ENCODE measurements at places on chromosomes 1 and 21.
A peak's percentile ranks its signal among the peaks of the same experiment; 100 is the strongest.

- no peak for DNase-seq
Observed at GRCh38 chr21:28548291-28548690, 444.4 kb downstream of the LTN1 start.

DNA sequence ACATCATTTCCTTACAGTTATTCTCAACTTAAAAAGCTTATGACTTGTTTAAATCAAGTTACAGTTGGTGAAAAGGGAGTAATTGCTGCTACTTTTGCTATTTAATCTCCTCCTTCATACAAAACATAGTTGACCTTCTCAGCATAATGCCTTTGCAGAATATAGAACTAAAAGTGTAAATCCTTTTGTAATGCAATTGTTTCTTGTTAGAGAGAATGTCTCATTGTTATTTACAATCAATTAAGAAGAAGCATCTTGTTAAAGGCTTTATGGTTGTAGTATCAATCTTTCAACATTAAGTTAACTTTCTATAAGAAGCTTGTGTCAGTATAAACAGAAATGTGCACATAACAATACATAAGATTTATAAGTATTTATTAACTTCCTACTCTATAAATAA is 360.7 kb downstream of the BRINP3 start:
- DNase-seq: no peak

DNA sequence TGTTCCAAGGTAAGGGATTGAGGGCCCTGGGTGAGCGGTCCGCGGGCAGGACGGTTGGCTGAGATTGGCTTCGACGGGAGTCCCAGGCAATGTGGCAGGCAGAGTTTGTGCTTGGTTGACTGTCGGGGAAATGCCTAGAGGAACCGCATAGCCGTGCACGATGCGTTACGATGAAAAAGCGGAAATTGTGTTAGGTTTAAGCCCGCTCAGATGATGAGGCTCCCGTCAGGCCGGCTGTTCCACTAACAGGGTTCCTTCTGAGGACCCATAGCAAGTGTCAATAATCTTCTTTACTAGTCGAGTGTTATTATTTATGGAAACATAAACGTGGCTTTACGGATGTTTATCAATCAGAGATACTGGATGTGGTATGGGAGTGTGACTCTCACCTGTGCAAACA is 117.8 kb upstream of the COL6A1 start:
- DNase-seq: no peak

DNA sequence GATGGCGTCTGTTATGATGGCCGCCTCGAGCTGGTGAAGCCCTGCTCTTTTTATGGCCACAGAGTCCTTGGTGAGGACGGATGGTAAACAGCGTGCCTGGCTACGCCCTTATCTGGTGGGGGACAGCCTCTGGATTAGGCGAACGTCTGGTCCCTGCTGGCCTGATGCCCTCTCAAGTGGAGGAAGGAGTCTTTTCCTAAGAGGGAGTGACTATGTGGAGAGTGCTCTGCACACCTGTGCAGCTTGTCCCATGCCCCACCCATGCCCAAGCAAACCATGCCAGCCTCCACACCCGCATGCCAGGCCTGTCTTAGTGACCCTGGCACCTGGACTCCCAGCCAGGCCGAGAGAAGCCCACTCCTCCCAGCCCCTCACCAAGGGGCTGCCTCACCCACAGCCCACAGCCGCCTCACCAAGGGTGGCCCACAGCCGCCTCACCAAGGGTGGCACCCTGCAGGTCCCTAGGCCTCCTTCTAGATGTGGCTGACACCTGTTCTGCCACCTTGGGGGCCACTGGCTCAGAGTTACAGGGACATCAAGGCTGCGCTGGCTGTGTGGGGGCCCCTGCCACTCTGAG is 40.2 kb downstream of the WNT9A start:
- no peak for DNase-seq

DNA sequence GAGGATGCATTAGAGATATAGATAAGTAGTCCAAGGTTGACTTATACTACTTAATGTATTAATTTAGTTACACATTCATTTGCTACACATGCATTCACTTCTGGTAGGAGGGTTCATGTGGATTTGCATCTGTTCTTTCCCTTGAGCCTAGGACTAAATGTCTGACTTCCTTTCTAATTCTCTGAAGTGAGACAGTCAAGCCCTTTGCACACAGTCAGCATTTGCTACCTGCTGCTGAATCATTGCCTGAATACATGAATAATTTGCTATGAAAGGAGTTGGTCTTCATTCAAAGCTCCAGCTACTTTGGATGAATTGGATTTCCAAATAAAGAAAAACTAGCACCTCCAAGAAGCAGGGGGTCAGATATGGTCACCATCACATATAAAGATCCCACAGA is 154.8 kb upstream of the DAB1 start:
- DNase-seq: no peak

DNA sequence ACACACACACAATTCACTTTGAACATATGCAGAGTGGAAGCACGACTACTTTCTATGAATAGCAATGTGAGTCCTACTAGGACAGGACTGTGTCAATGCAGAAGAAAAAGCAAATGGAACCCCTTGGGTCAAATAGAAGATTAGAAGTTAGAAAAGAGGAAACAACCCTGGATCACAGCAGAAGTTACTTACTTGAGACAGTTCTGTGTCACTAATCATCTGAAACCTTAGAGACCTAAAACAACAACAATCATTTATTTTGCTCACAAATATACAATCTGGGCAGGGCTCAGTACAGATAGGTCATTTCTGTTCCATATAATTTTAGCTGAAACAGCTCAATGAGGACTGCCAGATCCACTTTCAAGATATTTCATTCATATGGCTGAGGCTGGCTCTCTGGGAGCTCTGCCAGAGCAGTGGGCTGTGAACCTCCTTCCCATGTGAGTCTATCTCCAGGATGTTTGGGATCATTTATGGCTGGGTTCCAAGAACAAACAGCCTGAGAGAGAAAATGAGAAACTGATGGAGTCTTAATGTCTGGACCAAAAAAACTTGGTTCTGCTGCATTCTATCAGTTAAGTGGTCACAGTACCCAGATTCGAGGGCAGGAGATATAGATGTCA is 42.5 kb upstream of the IL10 start:
- no peak for DNase-seq

GRCh38 chr1:37177230-37177864 is 143.0 kb upstream of the GRIK3 start:
- DNase-seq: peak; percentile 3

- no peak for DNase-seq
Observed at GRCh38 chr1:91650764-91651163, 150.1 kb downstream of the CDC7 start.

GRCh38 chr1:232965912-232966217 is 15.5 kb downstream of the NTPCR start:
- no peak for DNase-seq

DNA sequence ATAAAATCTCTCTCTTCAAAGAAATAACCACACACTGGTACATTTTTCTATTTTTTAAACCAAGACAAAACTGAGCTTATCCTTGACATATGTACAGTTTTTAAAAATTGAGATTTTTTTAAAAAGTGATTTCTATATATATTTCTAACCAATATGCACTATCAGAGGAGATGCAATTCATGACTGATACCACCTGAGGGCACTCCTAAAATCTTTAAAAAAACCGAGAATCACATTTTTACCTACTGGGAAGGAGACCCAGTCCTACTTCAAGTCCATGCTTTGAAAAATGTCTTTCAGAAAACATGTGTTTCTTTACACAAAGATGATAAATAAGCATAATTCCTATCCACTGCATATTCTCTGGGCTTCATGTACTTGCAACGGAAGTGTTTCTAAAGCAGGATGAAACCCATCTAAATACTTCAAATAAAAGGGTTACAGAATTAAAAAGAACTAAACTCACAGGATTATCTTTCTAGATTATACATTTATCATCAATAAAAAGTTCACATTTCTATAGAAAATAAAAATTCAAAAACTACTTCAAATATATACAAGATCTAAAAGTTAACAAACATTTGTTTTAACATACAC is 98.6 kb downstream of the ENAH start:
- DNase-seq: no peak

GRCh38 chr1:205056188-205056611 is 13.2 kb downstream of the CNTN2 start:
- no peak for DNase-seq

- no peak for DNase-seq
Observed at GRCh38 chr1:20454004-20454403, 32.0 kb downstream of the CAMK2N1 start.

DNA sequence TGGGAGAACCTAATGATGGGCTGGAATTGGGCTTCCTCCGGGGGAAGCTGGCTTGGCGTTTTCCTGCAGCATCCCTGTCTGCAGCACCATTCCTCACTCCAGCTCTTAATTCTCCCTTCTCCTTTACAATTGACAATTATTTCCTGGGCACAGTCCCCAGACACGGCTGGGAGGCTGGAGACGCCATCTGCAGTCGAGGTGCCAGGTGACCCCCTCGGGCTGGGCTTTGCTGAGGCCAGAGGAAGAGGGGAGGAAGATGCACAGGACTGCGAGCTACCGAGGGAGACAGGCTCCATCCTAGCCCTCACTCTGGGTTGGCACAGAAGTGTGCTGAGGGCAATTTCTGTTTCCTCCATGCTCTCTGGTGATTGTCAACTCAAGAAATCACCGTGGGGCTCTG is 453.8 kb downstream of the PTPRU start:
- DNase-seq: no peak

- DNase-seq: no peak
Observed at GRCh38 chr1:236030534-236030933, 34.4 kb downstream of the NID1 start.

DNA sequence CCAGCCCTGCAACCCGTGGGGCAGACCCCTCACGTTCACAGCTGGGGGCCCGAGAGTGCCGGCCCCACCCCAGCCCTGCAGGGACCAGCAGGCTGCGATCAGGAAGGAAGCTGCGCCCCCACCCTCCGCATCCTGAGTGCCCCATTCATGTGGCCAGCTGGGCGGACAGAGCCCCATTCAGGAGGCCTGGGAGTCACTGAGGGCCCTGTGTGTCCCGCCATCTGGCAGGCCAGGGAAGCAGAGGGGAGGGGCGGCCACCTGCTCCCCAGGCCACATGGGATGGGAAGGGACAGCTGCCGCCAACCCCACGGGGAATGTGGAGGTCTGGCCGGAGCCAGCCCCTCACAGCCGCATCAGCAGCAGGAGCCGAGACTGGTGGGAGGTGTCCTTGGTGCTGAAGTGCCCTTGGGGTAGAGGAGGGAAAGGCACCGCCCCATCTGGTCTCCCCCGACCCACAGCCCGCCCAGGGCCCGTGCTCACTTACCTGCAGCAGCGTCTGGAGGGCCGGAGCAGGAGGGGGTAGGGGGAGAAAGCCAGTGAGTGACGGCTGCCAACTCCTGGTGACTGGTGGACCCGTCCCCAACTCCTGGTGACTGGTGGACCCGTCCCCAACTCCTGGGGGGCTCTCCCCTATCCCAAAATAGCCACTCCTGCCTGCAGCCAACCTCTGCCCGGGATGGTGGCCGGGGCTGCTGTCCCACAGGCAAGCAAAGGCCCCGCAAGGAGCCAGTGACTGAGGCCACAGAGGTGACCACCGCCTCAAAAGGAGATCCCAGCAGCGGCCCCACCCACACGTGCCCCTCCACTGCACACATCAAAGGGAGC is 8.7 kb downstream of the ACAP3 start:
- no peak for DNase-seq
